Fibroblast of skin of right biceps (primary cell): ENCODE measurements at places on chromosomes 5 and 9.

- no peak for DNase-seq
These were observed 78.7 kb downstream of the FGF18 start for GRCh38 chr5:171498166-171498565.

DNA sequence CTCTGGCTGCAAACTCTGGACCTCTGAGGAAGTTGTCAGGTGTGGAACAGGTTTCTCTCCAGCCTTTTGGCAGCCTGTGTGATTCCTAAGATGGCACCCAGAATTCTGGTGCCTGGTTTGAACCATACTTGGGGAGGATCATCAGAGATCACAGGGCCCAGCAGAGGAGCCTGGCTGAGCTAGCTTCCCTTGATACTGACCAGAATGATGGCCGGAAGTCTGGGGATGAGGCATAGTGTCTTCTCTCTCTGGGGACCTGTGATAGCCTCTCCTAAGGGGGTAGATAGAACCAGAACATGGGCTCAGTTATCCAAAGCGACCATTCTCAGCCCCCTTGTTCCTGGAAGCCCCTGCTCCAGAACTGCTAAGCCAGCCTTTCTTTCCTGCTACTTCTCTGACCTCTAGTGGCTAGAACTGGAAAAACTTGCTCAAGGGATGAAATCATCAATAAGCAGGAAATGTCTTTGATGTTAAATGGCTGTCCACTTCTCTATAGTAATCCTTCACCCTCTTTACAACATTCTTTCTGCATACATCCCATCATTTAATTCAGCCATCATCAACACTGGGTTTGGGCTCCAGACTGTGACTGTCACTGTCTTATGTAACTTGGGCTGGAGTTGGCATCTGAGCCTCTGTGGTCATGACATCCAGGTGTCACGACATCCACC, 55.1 kb downstream of the C9orf152 start:
- DNase-seq: peak; percentile 68

- no peak for DNase-seq
These were observed 15.1 kb downstream of the SNCAIP start for GRCh38 chr5:122327110-122327509.

DNA sequence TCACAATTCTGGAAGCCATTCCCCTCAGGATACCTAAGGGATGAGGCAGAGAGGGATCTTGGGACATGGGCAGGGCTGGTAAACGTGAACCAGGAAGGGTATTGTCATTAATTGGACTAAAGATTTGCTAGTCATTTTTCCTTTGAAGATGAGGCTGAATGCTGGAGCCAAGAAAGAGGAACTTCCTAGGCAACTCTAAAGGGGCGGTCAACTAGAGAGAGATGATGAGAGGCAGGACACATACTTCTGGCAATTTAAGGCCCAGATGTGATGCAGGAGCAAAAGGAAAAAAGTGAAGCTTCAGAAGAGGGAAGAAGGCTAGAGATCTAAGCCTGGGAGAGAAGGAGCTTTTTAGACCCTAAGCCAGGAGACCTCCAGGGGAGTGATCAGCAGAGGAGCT, 5.6 kb downstream of the GBA2 start:
- DNase-seq: no peak

GRCh38 chr5:181223058-181223728, at the start of gene TRIM41:
Gene TRIM41 (plus strand): TSS chr5:181223281. CDS start chr5:181224000, 719 bp downstream.
- peak; percentile 99 for DNase-seq

- DNase-seq: no peak
These were observed 51.0 kb downstream of the GNG10 start for GRCh38 chr9:111712369-111712768.

DNA sequence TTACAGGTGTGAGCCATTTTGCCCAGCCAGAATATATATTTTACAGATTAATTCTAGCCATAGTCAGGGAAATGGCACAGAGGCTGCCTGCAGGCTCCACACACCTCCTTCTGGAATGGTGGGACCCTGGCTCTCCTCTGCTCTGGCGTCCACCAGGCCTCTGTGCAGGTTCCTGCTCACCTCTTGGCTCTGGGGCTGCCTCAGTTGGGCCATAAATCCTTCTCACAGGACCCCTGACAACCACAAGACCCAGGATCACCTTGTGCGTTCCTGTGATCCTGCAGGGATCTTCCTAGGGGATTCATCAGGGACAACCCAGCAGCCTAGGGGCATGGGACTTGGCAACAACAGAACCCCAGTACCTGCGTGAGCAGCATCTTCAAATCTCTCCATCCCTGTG, 93.0 kb upstream of the FSTL4 start:
- DNase-seq: no peak

DNA sequence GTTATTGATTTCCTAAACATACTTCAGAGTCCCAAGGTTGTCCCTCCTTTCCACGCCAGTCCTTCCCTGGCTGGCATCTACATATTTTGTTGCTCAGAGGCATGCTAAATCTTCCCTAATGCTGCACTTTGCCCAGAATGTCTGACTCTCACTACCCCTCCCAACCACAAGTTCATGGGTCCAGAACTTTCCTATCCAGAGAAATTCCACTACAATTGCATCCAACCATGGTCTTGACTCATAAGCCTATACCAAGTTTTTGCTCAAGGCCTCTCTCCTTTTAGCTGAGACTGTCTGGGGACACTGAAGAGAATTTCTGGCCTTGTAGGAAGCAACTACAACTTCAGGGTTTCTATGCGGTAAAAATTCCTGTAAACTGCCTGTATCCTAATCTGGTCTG, 206.3 kb downstream of the BNC2 start:
- peak; percentile 32 for DNase-seq

DNA sequence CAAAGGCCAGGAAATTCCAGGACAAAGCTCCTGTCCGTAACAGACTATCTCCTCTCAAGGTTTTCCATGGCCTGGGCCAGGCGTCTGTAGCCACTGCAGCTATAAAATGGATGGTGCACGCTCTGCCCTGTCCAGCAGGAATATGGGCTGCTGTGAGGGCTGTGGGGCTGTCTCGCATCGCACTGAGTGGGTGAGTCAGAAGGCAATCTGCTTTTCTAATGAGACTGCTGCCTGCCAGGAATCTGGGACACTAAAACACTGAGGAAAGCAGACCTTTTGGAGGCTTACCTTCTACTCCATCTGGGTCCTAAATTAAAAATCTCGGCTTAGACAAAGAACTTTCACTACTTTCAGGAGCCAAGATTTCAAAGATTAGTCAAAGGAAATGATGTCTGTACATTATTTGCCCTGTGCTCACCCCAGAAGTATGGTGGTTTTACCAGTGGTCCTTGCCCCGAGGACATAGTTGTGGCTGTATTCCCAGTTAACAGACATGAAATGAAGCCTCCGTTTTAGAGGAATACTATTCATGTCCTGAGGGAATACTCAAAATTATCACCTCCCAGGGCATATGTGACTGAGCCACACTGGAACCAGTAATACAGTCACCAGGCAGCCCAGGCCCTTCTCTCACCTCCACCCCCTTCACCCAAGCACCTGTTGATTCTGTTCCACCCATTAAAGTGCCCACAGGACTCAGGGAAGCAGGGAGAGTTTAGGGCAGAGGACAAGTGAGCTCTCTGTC, 56.4 kb downstream of the PFDN1 start:
- DNase-seq: peak; percentile 79

DNA sequence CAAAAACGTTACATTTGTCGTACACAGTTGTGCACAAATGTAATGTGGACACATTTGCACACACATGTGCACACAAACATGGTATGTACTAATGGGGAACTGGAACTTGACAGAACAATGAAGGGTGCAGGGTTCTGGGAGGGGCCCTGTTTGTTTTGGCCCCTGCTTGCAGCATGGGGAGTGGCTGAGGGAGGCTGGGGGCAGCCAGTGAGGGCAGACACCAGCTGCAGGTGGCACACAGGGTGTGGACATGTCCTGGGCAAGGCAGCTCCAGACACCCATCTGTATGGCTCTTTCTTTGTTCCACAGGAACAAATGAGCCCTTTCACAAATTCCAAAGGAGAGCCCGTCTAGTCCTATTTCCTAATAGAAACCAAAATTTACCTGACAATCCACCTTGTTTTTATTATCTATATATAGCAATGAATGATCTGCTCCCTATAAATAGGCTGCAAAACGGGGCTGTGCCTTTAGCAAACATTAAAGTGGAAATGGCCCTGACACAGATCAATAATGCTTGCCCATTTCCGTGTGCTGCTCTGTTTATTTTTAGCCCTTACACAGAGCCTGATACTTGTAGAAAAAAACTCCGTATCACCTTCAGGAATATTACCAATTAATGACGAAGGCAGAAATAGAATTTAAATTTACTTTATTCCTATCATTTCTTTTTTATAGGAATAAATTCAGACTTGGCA, 26.4 kb downstream of the MARCHF3 start:
- no peak for DNase-seq

DNA sequence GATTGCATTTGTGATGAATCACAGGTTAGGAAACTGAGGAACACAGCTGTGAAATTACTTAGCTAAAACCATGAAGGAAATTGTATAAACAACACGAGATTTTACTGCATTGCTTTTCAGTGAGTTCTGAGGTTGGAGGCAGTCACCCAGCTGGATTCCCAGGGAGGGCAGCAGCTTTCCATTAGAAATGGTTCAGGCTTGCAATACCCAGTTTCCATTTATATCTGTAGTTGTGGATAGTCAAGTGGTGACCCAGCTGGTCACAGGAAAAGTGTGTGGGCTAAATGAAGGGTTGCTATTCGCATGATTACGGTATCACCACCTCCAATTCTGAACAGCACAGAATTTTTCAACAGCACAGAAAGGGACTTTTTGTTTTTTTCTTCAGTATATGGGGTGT, 34.3 kb upstream of the SPATA31D4 start:
- DNase-seq: no peak

DNA sequence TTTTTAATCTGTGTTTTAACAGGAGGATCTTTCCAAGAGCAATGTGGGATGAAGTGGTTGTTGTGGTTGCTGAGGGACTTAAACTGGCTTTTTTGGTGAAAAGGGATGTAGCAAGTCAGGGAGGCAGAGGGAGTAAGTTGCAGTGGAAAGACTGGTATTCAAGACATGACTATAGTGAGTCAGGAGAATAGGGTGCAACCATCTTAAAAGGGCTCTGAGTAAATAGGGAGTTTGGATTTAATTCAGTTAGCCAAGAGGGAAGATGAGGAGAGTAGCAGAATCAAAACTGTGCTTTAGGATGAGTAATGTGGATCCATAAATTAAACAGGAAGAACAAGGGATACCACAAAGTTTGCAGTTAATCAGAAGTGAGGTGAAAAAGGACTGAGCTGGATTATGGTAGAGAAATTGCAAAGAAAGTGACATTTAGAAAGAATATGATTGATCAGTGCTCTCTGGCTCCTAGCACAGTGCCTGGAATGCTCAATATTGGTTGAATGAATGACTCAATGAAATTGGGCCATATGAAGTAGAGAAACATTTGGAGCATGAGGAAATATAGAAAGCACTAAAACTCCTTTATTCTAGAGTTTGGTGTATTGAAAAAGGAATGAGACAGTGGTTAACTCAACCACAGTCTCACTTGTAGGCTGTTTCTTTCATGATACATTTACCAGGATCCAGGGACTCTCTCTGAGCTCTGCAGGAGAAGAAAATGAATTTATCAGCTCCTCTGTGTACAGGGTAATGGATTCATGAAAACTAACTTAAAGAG, 5.1 kb downstream of the POLR3G start:
- peak; percentile 54 for DNase-seq

GRCh38 chr5:116593340-116593739, 18.7 kb upstream of the SEMA6A start:
- DNase-seq: no peak

- DNase-seq: peak; percentile 71
These were observed 98.8 kb downstream of the LHX2 start for GRCh38 chr9:124110307-124110915.

- no peak for DNase-seq
These were observed 940.7 kb downstream of the NR2F1-AS1 start for GRCh38 chr5:92640340-92640739.

DNA sequence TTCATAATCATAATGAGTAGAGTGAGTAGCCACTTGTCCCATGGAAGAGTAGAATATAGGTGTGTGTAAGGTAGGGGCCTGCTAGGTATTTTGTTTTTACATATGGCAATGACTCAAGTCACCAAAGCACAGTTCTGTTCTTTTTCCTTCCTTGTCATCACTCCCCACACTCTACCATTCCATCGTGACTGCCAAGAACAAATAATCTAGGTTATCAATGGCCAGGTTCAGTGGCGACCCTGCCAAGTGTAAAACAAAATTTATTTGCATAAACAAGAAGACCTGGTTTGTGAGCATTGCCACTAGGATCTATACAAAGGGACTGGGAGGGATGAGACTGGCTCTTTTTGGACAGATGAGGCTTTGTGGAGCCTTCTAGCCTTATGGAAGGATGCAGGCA, 55.2 kb upstream of the RANBP3L start:
- DNase-seq: no peak

- DNase-seq: peak; percentile 53
These were observed 177.9 kb upstream of the FST start for GRCh38 chr5:53302529-53302928.

GRCh38 chr9:127931092-127931881, 710 bp upstream of the PIP5KL1 start:
- DNase-seq: peak; percentile 69

DNA sequence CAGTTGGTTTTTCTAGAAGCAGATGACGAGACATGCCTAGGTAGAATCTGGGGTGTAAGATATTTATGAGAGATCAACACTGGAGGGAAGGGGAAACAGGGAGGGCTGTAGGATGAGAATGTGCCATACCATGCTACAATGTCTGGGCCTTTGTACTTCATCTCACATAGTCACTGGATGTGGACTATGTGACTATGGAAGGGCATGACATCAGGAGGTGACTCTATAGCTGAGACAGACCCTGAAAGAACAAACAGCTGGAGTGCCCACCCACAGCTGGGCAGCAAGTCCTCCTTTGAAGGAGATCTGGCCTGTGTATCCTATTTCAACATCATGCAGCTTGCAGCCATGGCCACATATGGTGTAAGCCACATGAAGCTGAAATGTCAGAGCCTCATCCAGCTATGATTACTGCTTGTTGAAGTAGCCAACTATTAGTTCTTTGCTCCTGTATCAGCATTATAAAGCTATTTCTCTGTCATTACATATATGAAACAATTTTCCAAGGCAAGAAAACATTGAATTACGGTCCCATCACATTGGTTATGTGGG, 46.2 kb upstream of the KIF2A start:
- no peak for DNase-seq

DNA sequence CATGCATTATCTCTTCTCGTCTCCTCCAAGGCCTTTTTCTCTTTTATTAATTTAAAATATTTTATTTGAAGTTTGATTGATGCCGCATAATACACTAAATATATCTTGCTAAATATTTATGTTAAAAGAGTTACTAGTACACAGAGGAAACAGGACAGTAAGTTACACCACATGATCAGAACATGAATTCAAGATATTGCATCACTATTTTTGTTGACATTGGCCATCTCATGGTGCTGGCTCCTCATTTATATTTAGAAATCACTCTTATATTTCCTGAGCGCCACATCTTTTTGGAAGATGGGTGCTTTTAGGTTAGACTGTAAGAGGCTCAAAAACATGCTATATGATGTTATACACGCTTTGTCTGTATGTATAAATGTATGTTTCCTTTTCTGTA, 23.0 kb downstream of the SPEF2 start:
- no peak for DNase-seq

- DNase-seq: no peak
These were observed 27.1 kb upstream of the IFNA14 start for GRCh38 chr9:21266733-21267484.
